ENCODE measurements at places on chromosomes 16 and 17. TPM values are rescaled to one million over a fixed set of nuclear protein-coding genes. Genes with fewer than 3 reads are reported as not detected.

NPIPB8 gene
- total RNA-seq: 0.36 TPM

LPO gene
- not detected for total RNA-seq

ZPBP2 gene
- not detected for total RNA-seq

BRIP1 gene
- 18.4 TPM for total RNA-seq

NARF gene
- 57.5 TPM for total RNA-seq

GFAP gene
- under 0.01 TPM for total RNA-seq

SLC46A1 gene
- 3.7 TPM for total RNA-seq

ARHGDIG gene
- not detected for total RNA-seq

GID4 gene
- total RNA-seq: 8.3 TPM

EDC4 gene
- 64.9 TPM for total RNA-seq

KRTAP4-1 gene
- total RNA-seq: not detected

ZG16 gene
- total RNA-seq: not detected

ENPP7 gene
- not detected for total RNA-seq

KCNH6 gene
- total RNA-seq: not detected

KRT20 gene
- total RNA-seq: not detected
